ENCODE measurements at places on chromosomes 2 and 18.

- no peak for DNase-seq
Measured at GRCh38 chr2:98710734-98711133, 20.2 kb downstream of the MGAT4A start.

GRCh38 chr2:218897394-218898108 is 16.9 kb downstream of the WNT10A start:
- DNase-seq = no peak

- DNase-seq = no peak
Measured at GRCh38 chr18:76384861-76385680, 110.0 kb downstream of the ZNF516 start.

DNA sequence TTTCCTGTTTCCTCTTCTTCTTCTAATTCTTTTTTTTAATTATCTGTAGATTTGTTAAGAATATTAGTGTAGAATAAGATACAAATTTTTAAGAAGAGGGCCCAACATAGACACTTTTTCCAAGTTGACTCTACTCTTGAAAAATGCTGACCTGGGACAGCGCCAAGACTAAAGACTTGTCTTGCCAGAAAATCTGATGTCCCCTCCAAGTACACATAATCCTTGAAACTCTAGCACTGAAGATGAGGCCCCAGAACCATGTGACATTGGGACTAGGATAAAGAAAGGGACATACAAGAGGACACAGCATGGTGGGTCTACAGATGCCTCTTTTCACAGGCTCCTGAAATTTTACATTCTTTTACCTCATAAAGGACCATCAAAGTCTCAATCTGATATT is 271.6 kb upstream of the SESTD1 start:
- no peak for DNase-seq

GRCh38 chr2:6827566-6828298 is 38.0 kb downstream of the CMPK2 start:
- no peak for DNase-seq

- no peak for DNase-seq
Measured at GRCh38 chr2:8121022-8121825, 560.6 kb upstream of the ID2 start.

- DNase-seq = no peak
Measured at GRCh38 chr2:188414869-188415753, 123.4 kb downstream of the GULP1 start.

- no peak for DNase-seq
Measured at GRCh38 chr2:237861875-237862527, 2.6 kb downstream of the RAMP1 start.

DNA sequence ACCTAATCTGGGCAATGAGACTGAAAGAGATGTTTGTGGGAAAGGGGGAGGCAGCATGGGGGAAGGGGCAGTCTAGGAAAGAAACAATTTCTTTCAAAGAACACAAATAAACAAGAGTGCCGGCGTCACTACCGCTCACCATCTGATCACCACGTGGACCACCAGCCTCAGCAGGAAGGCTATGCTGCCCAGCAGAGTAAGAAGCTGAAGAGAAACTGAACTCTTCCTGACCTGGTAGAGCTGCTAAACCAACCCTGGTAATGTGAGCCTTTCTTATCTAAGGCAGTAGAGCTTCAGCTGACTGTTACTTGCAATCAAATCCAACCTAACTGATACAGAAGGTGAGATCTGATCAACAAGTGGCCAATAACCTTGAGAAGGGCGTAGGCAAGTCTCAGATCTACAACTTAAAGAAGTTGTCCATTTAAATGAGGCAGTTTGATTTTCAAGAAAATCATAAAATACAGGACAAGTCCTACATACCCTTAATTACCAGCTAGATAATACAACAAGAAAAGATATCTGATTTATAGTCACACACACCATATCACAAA is 44.2 kb upstream of the SPTBN1 start:
- DNase-seq = no peak

DNA sequence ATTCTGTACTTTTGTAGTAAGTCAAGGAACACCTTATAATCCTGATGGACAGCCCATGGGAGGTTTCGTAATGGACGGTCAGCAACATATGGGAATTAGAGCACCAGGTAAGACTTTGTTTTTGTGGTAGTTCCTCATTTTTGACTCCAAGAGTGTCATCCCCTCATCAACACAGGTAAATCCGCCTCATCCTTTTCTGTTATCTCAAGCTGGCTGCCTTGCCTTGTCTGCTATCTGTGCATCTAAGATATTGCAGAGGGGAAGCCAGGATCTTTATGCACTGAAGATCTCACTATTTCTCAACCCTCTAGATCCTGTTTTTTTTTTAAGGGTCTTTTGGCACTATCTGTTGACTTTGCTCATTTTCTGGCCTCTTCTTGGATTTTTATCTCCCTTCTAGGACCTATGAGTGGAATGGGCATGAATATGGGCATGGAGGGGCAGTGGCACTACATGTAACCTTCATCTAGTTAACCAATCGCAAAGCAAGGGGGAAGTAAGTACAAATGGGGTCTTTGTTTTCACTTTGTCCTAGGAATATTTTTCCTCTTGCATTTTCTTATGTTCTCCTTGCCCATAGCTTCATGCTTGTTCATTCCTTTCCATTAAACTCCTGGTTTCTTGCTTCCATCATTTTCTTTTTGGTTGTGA is 133.8 kb downstream of the MEIS1 start:
- no peak for DNase-seq

- no peak for DNase-seq
Measured at GRCh38 chr2:99708231-99708630, 218.4 kb upstream of the REV1 start.

- no peak for DNase-seq
Measured at GRCh38 chr2:85422072-85422457, 3.6 kb downstream of the SH2D6 start.

DNA sequence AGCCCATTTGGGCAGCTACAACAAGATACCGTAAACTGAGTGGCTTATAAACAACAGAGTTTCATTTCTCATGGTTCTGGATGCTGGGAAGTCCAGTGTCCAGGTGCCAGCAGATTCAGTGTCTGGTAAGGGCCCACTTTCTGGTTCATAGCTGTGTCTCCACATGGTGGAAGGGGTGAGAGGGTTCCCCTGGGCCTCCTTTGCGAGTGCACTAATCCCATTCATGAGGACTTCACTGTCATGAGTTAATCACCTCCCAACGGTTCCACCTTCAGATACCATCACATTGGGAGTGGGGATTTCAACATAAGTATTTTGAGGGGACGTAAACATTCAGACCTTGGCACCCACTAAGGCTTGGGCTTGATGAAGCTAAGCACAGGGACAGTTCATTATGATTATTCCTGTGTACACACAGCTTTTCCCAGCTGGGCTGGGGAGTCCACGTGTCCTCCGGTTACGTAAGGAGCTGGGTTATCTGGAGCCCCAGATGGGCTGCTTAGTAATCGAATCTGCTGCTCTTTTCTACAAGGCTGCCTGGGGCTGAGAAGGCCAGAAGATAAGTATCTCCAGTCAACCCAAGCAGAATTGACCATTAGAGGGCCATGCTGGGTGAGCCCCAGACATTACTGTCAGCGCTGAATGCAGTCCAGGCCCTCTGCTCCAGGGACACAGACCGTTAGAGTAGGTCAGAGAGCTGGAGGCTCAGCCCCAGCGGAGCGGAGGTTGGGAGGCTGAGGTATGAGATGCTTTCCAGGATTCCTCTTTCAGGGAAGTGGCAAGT is 42.7 kb downstream of the EPAS1 start:
- no peak for DNase-seq

DNA sequence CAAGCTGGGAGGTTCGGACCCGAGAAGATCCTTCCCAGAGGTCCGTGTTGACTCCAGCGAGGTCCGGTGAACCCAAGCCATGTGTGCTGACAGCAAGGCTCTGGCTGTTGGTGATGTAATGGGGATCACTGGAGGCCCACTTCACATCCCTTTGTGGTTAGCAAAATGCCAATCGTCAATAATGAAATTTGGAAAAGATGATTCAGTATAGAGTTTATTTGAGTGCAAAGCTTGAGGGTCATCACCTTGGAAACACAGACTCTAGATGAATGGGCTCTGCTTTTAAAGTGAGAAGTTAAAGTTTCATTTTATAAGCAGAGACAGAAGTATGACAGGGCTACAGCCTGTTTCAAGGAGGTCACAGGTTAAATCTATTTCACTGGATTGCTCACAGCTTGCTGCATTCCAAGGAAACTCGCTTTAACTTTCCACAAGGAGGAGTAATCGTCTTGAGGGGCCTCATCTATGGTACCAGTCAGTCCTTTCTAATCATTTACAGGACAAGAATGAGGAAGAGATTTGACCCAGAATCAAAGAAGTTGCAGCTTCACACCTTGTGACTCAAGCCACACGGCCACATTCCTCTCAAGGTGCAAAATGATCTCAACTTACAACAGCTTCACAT is 140.5 kb downstream of the TPO start:
- DNase-seq = no peak

DNA sequence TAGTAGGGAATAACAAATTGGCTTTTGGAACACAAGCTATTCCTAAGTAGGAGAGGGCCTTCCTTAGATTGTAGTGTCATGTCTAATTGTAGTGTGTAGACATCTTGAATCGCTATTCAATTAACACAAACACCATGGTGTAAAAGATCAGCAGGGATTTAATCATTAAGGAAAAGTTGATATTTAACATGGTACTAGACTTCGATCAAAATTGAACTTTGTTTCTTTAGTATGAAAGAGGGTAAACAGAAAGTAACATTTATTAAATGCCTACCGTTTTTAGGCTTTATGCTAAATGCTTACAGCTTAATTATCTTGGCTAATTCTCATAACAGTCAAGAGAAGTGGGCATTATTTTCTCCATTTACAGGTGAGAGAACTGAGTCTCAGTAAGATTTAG is 37.5 kb upstream of the FIGN start:
- no peak for DNase-seq

GRCh38 chr2:101308432-101309210 is at the start of gene RNF149:
Gene RNF149 (minus strand): TSS chr2:101308701. CDS start chr2:101308588, 113 bp downstream.
- DNase-seq = peak; percentile 23

GRCh38 chr2:217988840-217989204 is 14.0 kb downstream of the TNS1 start:
- DNase-seq = no peak

GRCh38 chr2:9264301-9264700 is 57.7 kb downstream of the ASAP2 start:
- DNase-seq = no peak

- no peak for DNase-seq
Measured at GRCh38 chr18:8397034-8397433, 212.2 kb upstream of the RAB12 start.

- no peak for DNase-seq
Measured at GRCh38 chr2:6808426-6808825, 57.3 kb downstream of the CMPK2 start.

GRCh38 chr2:189465076-189465475 is 23.8 kb downstream of the WDR75 start:
- no peak for DNase-seq

DNA sequence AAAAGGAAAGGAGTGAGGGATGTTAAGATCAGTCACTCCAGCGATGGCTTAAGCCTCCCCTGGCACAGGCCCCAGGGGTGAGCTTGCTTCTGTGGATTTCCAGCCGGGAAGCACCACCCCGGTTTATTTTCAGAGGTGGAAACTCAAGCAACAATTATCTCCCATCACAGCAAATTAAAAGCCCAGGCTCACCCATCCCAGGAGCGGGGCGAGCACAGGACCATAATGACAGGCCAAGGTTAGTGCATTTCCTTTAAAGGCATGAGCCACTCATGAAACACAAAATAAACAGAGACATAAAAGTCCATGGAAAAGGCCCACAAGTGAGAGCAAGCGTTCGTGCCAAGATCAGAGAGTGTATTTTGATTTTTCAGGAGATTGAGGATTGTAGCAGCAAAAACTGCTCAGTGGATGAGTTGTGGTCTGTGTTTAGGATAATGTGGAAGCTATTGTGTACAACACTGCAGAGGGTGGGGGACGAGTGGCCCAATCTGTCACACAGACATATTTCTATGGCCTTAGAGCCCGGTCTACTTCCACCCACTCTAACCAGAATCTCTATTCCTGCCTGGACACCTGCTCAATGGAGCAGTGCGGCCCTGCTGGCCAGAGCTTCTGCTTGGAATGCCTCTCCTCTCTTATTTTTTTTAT is 111.4 kb upstream of the CDC42EP3 start:
- DNase-seq = peak; percentile 83

DNA sequence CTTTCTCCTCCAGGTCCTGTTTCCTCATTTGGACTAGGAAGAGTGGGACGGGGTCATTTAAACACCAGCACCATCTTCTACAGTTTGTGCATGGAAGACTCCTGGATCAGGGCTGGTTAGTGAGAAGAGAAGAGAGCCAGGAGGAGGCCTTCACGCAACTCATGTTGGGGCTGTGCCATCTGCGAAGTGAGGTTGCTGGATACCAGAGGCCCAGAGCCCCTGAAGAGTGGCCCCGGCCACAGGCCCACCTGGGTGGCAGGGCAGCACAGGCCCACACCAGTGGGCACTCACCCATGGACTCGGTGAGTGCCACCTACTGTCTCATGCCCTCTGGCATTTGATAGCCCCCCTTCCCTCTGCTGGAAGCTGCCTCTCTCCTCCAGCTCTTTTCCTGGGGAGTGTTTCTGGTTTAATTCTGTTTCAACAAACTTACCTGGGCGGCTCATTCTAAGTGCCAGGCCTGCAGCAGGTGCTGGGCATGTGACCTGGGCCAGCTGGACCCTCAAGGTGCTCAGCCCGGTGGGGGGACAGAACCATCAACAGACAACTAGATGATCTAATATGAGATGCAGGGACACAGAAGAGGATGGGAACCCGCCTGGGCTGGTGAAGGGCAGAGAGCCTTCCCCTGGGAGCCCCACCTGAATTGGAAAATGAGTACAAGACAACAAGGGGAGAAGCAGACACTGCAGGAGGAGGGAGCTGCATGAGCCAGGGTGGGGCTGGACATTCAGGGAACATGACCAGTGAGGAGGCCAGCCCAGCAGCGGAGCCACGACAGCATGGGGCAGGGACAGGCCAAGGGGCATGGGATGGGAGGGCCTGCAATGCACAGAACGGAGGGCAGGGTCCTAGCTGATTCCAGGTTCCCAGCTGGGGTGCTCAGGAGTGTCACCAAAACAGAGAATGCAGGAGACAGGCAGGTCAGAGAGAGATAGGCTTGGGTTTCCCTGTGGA is 70.6 kb downstream of the MARCO start:
- no peak for DNase-seq

- no peak for DNase-seq
Measured at GRCh38 chr2:61841286-61841685, 12.6 kb downstream of the FAM161A start.

DNA sequence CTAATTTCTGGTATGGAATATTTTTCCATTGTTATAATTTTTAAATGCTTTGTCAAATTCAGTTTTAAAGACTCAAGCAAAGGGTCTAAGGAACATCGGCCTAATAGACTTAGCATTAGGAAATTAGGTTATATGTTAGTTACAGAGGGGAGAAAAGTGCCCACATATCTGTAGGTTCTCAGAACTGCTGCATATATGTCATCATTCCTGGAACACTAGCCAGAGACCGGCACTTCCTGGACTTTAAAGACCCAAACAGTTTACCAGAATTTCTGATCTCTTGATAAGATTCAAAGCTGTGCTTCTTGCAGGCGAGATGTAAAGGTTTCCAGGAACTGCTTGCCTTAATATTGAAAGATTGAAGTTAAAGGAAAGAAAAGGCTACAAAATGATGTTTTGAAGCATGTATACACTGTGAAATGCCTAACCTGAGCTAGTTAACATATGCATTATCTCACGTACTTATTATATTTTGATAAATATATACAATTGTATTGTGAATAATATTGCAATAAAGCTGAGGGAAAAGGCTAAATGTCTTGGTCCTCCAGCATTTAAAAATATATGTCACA is 993.6 kb downstream of the LRP1B start:
- DNase-seq = no peak

GRCh38 chr2:122078451-122078850 is 323.0 kb downstream of the TSN start:
- DNase-seq = no peak

- no peak for DNase-seq
Measured at GRCh38 chr2:150339282-150339681, 148.2 kb downstream of the RND3 start.

GRCh38 chr2:29706171-29706720 is 215.1 kb downstream of the ALK start:
- no peak for DNase-seq
